ENCODE measurements at places on chromosomes 3 and 15.

GRCh38 chr3:40516201-40516600 is 8.6 kb upstream of the ZNF621 start:
- no peak for DNase-seq

DNA sequence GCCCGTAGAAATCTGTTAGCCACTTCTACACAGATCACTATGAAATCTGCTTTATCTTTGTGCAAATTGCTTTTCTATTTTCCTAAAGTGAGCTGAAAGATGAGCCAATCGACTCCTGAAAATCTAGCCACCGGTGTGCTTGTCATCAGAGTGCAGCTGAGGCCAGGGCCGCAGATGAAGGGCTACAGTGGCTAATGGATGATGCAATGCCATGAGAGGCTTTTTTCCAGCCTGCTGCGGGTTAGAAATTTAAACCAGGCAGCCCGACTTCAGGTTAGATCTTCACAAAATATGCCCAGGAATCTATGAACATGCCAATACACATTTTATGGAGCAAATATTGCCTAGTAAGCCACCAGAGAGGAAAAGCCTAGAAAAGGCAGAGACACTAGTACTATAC is 948.2 kb upstream of the CFAP20DC start:
- DNase-seq = peak; percentile 11

DNA sequence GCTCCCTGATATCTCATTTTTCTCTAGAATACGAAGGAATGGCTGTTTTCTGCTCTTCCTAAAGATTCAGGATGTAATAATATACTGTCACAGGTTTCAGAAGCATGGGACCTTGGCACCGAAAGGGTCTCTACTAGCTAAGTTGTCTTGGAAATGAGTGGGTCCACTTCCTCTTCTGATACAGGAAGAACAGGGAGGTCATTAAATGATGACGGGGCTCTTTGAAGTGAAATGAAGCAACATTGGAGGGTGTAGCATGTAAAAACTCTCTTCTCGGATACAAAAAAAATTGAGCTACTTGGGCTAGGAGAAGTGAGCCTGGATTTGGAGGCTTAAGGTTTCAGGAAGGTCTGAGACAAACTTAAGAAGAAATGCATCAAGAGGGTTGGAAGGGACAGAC is 349.8 kb upstream of the TPRG1 start:
- no peak for DNase-seq

DNA sequence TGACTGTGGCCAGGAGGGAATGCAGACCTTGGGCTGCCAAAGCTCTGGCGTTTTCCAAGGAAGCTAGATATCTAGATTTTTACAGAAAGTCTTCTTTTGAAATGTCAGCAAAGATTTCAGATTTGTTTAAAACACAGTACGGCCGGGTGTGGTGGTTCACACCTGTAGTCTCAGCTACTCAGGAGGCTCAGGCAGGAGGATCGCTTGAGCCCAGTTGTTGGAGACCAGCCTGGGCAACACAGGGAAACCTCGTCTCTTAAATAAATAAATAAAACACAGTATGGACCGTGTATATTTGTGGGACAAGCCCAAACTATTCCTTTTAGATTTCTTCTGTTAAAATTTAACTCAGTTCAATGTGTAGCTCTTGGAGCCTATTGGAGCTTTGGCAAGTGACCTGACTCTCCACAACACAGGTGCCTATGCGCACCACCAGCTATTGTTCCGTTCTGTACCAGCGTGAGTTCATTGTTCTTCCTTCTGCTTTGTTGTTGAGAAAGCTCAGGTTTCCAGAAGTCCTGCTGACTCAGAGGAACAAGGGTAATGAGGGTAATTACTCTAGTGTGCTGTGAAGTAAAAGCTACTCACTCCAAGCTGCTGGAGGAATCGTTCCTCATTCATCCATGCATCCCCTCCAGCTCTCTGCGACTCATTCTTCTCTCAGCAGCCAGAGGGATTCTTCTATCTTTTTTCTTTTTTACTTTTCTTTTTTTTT is 73.1 kb upstream of the SLC6A6 start:
- peak; percentile 27 for DNase-seq

DNA sequence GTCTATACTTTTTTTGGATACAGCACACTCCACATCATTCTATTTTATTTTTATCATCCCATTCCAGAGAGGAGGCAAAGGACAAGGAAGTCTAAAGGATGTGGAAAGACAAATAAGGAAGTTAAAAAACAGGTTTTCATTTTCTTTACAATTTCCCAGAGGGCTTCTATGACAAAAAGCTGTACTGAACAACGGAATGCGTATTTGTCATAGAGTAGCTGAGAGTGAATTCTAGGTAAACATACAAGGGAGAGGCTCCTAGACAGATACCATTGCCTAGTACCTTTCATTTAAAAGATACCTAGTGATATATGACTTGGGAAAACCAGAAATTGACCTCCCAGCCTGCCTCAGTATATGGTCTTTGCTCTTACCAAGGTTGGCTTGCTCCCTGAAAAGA is 341.7 kb downstream of the FHIT start:
- no peak for DNase-seq

GRCh38 chr15:86556396-86557017 is 476.8 kb downstream of the AGBL1 start:
- DNase-seq = no peak

DNA sequence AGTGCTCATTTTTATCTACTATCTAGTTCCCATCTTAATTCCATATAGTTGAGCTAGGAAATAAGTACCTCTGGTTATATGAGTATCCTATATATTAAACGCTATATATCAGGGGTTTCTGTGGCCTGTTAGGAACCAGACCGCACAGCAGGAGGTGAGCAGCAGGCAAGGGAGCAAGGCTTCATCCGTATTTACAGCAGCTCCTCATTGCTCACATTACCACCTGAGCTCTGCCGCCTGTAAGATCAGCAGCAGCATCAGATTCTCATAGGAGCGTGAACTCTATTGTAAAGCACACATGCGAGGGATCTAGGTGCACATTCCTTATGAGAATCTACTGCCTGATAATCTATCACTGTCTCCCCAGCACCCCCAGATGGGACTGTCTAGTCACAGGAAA is 23.0 kb downstream of the GSK3B start:
- no peak for DNase-seq

DNA sequence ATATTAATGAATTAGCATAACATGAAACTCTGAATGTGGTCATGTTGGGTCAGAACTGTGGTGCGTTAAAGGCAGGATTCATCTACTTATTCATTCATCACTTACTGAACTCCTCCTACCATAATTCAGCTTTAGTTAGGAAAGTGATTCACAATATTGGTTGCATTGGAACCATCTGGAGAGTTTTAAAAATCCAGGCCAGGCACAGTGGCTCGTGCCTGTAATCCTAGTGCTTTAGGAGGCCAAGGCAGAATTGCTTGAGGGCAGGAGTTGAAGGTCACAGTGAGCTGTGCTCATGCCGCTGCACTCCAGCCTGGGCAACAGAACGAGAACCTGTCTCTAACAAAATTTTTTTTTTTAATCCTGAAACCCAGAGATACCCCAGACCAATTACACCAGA is 44.2 kb upstream of the ATG7 start:
- peak; percentile 53 for DNase-seq

- peak; percentile 29 for DNase-seq
Measured at GRCh38 chr15:88974392-88974791, 61.2 kb upstream of the MFGE8 start.

DNA sequence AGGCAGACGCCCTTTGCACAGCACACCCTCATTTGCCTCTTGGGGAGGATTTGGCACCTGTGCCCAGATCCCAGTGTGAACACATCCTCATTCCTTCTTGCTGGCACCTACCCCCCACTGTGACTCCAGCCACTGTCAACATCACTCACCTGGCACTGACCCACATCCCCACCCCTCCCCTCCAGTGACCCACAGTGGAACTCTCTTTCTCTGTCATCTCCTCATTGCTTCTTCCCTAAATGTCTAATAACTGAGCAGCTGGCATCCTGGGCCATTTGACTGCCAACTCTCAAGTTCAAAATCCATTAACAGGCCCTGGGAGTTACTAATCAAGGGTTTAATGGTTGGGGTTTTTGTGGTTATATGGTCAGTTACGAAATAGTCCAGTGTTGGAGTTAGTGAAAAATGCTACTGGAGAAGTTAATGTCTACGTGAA is 14.4 kb downstream of the SNAPC5 start:
- DNase-seq = peak; percentile 88

DNA sequence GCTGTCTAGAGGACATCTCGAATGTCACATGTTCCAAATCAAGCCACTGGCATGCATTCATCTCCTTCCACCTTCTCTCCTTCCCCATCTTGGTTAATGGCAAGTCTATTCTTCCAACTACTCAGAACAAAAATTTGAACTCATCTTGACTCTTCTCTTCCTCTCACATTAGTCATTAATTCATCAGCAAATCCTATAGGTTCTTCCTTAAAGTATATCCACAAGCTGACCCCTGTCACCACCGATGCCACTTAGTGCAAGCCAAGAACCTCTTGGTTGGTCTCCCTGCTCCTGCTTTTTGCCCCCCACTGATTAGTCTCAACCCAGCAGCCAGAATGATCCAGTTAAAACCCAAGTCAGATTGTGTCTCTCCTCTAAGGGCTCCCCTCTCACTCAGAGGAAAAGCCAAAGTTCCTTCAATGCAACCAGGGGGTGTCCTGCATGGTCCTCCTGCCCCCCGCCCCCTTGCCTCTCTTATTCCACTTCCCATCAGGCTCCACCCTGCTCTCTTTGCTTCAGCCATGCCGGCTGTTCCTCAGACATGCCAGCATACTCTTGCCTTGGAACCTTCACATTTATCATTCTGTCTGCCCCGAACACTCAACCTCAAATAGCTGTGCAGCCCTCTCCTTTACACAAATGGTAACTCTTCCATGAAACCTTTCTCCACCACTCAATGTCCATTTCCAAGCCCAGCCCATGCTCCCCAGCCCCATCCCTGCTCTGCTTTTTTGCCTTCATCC is 1.0 kb upstream of the GALNT15 start:
- no peak for DNase-seq

DNA sequence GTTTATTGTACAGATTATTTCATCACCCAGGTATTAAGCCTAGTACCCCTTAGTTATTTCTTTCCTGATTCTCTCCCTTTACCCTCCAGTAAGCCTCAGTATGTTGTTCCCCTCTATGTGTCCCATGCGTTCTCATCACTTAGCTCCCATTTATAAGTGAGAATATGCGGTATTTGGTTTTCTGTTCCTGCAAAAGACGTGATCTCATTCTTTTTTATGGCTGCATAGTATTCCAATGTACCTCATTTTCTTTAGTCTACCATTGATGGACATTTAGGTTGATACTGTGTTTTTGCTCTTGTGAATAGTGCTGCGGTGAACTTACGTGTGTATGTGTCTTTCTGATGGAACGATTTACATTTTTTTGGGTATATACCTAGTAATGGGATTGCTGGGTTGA is 36.7 kb downstream of the CEP63 start:
- no peak for DNase-seq

DNA sequence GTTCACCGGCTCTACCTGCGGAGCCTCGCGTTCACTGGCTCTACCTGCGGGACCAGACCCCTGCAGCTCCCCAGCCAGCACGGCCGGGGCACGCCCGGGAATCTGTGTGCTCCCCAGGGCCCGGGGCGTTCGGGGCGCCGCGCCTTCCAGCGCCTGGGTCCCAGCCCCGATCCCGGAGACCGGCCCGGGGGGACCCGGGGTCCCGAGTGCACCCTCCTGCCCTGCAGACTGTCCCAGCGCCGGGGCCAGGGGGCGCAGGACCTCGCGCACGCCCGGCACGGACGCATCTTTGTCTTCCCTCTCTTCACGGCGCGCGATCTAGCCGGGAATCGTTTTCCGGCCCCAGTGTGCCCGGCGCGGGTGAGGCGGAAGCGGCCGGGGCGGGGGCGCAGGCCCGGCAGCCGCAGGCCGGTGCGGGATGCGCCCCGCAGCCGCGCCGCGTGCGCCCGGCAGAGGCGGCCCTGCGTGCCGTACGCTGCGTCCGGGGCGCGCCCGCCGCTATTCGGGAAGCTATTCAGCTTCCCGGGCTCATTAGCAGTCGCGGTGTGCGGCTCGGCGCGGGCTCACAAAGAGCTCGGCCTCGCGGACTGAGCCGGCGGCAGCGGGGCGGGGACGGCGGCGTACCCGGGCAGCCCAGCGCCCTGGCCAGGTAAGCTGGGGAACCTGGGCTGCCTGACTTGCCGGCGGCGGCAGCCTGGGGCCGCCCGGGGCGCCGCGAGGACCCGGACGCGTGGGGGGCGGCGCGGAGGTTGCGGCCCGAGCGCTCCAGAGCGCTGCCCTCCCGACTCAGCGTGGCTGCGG is at the start of gene APBA2:
TSS of gene APBA2 (plus strand) at position 345 of the 801 bp plus-strand sequence. CDS start 167,911 bp downstream, outside the sequence.
- DNase-seq = peak; percentile 9

GRCh38 chr3:27544372-27544865 is 60.2 kb upstream of the SLC4A7 start:
- peak; percentile 84 for DNase-seq

- peak; percentile 72 for DNase-seq
Measured at GRCh38 chr15:40825661-40826422, 2.7 kb downstream of the PPP1R14D start.

DNA sequence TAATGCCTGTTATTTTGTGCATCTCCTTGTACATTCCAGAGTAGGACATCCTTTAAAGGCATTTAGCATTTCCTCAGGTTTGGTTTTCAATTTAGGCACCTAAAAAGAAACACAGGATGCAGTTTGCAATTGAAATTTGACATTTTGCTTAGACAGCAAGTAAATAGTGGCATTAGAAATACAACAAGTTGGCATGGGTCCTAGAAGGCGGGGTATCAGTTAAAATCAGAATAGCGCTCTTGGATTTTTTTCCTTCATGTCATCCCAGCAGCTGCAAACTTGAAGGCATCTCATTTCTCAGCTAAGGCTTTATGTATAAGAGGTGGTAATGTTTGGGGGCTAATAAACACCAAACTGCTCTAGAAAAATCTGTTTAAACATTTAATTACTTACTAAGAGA is 47.5 kb upstream of the SKOR1 start:
- no peak for DNase-seq

- no peak for DNase-seq
Measured at GRCh38 chr15:94701281-94701985, 470.1 kb downstream of the MCTP2 start.

DNA sequence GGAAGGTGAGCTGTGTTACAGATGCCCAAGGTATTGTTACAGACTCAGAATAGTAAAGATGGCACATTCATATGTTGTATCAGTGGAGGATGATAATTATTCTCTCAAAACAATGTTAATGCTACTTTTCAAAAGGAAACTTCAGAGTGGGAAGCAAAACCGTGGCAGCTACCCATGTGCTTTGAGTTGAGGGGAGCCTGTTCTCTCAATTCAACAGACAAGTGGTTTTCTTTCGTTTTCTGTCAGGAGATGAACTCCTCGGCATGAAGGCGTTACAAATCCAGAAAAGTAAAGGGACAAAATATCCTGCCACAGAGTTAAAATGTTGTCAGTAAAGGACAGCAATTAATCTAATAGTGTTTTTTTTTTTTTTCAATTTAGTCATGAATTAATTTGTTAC is 629.4 kb upstream of the GBE1 start:
- no peak for DNase-seq

- DNase-seq = no peak
Measured at GRCh38 chr3:31179768-31180167, 285.3 kb upstream of the GADL1 start.

GRCh38 chr15:90512981-90513380 is 16.7 kb upstream of the CRTC3 start:
- no peak for DNase-seq

GRCh38 chr3:131714585-131715220 is 211.9 kb upstream of the MRPL3 start:
- no peak for DNase-seq

- DNase-seq = no peak
Measured at GRCh38 chr3:144141496-144141895, 169.9 kb downstream of the DIPK2A start.
